ENCODE measurements at places on chromosomes 5 and 9. TPM values are rescaled to one million over a fixed set of nuclear protein-coding genes. Genes with fewer than 3 reads are reported as not detected.
A peak's percentile ranks its signal among the peaks of the same experiment; 100 is the strongest.

Gene CDH6
- polyA plus RNA-seq = 0.22 TPM

GRCh38 chr5:52771343-52772039 is 16.2 kb upstream of the ITGA1 start:
- no peaks in the 10 kb centered on the region for H3K27me3 ChIP-seq
- H3K36me3 ChIP-seq = no peaks in the 10 kb centered on the region
- no peak for DNase-seq
- H3K4me1 ChIP-seq = no peaks in the 10 kb centered on the region

GRCh38 chr9:69198521-69199220 is 24.6 kb downstream of the TJP2 start:
- H3K27me3 ChIP-seq = no peaks in the 10 kb centered on the region
- H3K4me3 ChIP-seq = no peak overlapping the region
- peaks cover 2% of the 10 kb centered on the region for H3K4me1 ChIP-seq
- no peak overlapping the region for H3K27ac ChIP-seq

DNA sequence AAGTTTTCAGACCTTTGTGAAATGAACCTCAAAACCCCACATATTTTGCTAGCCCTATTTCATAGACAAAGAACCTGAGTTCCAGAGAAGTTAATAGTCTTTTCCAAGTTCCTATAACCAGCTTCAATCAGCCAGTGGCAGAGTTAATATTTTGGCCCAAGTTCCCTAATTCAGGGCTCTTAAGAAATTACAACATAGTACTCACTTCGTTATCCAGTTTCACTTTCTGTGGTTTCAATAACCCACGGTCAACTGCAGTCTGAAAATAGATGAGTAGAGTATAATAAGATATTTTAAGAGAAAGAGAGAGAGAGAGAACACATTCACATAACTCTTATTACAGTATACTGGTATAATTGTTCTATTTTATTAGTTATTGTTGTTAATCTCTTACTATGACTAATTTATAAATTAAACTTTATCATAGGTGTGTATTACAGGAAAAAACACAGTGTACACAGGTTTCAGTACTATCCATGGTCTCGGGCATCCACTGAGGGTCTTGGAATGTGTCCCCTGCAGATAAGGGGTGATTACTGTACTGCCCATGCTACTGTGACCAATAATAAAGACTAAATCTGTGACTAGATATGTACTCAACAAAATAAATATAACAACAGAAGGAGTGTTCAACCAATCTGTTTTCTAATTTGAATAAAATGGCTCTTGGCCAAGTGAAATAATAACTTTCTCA is 9.3 kb upstream of the MYOT start:
- no peak overlapping the region for H3K27ac ChIP-seq
- H3K4me1 ChIP-seq = peaks cover 2% of the 10 kb centered on the region
- DNase-seq = peak; percentile 56
- H3K27me3 ChIP-seq = no peaks in the 10 kb centered on the region

DNA sequence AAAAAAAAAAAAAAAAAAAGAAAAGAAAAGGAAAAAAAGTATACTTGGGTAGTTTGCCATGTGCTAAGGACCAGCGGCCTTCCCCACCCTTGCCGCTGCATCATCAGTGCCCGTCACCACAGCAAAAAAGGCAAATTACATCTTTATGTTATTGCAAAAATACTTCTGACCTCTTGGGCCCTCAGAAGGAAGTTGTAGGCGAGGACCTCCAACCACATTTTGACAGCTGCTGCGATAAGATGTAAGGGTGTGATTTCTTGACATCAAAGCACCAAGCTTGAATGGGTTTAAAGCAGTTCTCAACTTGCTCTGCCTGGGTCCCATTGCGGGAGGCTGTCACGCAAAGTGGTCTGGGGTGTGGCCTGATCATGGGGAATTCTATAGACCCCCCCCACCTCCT is 39.2 kb downstream of the DMRT1 start:
- H3K27me3 ChIP-seq = peaks cover 3% of the 10 kb centered on the region
- H3K4me1 ChIP-seq = no peaks in the 10 kb centered on the region
- H3K4me3 ChIP-seq = no peak overlapping the region
- H3K36me3 ChIP-seq = no peaks in the 10 kb centered on the region
- H3K27ac ChIP-seq = no peak overlapping the region

DNA sequence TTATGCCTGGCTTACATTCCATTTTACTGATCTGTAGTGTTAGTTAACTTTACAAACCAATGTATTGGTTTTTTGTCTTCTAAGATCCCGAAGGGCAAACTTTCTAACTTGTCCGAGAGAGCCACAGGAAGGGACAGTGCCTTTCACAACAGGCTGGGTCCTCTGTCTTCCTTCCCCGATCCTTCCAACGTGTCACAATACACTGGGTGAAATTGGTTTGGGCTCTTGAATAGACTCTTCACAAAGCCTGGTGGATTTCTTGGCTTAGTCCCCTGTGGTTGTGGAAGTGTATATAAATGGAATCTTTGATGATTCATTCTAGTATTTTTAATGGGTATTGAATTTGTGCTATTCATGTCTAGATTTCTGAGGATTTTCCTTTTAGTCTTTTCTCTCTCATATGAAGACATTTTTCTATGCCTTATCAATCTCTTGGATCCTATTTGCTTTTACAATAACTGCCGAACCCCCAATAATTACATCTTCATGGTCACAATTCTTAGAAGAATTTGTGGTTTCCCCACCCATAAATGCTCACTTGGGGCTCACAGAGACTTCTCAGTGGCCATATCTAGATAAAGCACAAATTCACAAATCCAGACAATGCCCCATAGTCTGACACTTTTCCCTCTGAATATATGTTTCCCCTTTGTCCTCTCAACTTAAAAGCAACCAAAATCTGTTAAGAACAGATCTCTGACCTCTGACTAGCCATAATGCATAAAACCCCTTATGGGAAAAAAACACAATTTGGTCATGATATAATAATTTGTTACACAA is 107.7 kb downstream of the MTRR start:
- H3K27me3 ChIP-seq = no peaks in the 10 kb centered on the region
- H3K4me3 ChIP-seq = no peak overlapping the region
- no peak overlapping the region for H3K27ac ChIP-seq
- no peaks in the 10 kb centered on the region for H3K36me3 ChIP-seq

DNA sequence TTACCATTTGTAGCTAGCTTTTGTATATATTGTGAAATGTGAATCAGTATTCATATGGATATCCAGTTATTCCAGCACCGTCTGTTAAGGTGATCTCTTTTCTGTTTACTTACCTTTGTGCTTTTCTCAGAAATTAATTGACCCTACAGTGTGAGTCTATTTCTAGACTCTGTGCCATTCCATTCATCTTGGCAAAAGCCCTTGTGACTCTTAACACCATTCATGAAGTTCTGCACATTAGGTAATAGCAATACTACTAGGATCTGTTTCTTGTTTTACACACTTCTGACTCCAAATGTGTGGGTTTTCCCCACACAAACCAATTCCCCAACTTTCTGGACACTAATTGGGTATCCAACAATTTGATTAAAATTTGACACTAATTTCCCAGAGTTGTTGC is 40.4 kb downstream of the SLC12A2 start:
- H3K27ac ChIP-seq = no peak overlapping the region
- DNase-seq = no peak
- H3K4me1 ChIP-seq = no peaks in the 10 kb centered on the region
- H3K4me3 ChIP-seq = no peak overlapping the region
- no peaks in the 10 kb centered on the region for H3K27me3 ChIP-seq

- no peak for DNase-seq
- H3K27ac ChIP-seq = no peak overlapping the region
- no peaks in the 10 kb centered on the region for H3K36me3 ChIP-seq
Measured at GRCh38 chr5:56737002-56737621, 78.2 kb upstream of the MAP3K1 start.

DNA sequence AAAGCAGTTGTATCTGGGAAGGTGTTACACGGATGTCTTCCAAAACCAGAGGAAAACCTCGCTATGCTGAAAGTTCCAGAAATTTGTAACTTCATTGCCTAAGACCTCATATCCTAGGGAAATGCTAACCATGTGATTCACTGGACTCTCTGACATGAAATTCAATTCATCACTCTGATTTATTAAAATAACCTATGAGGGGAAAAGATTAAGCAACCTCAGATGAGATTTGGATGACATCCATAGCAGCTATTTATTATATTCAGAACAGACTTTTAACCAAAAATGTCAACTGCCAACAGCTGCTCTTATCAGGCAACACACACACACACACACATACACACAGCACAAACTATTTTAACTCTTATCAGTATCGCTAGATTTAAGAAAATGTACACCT is 1006.4 kb upstream of the CTNND2 start:
- H3K27me3 ChIP-seq = no peaks in the 10 kb centered on the region
- no peak for DNase-seq
- H3K27ac ChIP-seq = no peak overlapping the region
- H3K4me1 ChIP-seq = no peaks in the 10 kb centered on the region
- H3K4me3 ChIP-seq = no peak overlapping the region

Gene GRPEL2
- polyA plus RNA-seq = 3.5 TPM

Gene IL33
- polyA plus RNA-seq = 10.1 TPM

Gene PCDHGC5
- 0.18 TPM for polyA plus RNA-seq

- no peak overlapping the region for H3K27ac ChIP-seq
- no peaks in the 10 kb centered on the region for H3K4me1 ChIP-seq
- no peaks in the 10 kb centered on the region for H3K36me3 ChIP-seq
- no peak for DNase-seq
Measured at GRCh38 chr9:130687615-130688014, 6.0 kb upstream of the EXOSC2 start.

Gene FOXD1
- 0.27 TPM for polyA plus RNA-seq

Gene PCDHA13
- polyA plus RNA-seq = 0.06 TPM

GRCh38 chr9:116817762-116818161 is 130.7 kb downstream of the TRIM32 start:
- no peak overlapping the region for H3K4me3 ChIP-seq
- DNase-seq = no peak
- H3K36me3 ChIP-seq = no peaks in the 10 kb centered on the region
- no peak overlapping the region for H3K27ac ChIP-seq
- H3K4me1 ChIP-seq = no peaks in the 10 kb centered on the region

Gene HRCT1
- polyA plus RNA-seq = 17.8 TPM

Gene EQTN
- not detected for polyA plus RNA-seq

DNA sequence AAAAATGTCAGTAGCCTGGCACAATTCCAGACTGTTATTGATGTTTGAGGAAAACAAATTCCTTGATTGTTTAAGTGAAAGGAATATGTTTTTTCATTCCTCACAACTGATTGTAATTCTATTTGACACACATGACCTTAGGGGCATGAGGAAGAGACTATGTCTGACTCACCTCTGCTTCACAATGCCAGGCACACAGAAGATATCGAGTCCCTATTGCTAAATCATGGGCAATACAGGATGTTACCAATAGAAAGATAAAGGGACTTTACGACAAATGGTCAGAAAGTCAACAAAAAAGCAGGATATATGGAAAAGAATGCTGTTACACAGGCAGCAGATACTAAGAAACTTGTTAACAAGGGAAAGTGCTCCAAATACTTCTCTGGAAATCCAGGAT is 1903.5 kb downstream of the EFNA5 start:
- no peak overlapping the region for H3K27ac ChIP-seq
- H3K36me3 ChIP-seq = no peaks in the 10 kb centered on the region
- DNase-seq = no peak
- H3K27me3 ChIP-seq = no peaks in the 10 kb centered on the region

GRCh38 chr5:32760091-32760509 is 49.0 kb downstream of the NPR3 start:
- no peaks in the 10 kb centered on the region for H3K27me3 ChIP-seq
- H3K36me3 ChIP-seq = no peaks in the 10 kb centered on the region
- no peaks in the 10 kb centered on the region for H3K4me1 ChIP-seq
- no peak overlapping the region for H3K27ac ChIP-seq
- no peak for DNase-seq
- H3K4me3 ChIP-seq = no peak overlapping the region

GRCh38 chr9:136525207-136525606 is 20.6 kb downstream of the NOTCH1 start:
- peaks cover 58% of the 10 kb centered on the region for H3K36me3 ChIP-seq
- H3K27me3 ChIP-seq = no peaks in the 10 kb centered on the region
- no peak overlapping the region for H3K4me3 ChIP-seq
- H3K27ac ChIP-seq = no peak overlapping the region

- no peaks in the 10 kb centered on the region for H3K36me3 ChIP-seq
- H3K27me3 ChIP-seq = no peaks in the 10 kb centered on the region
- H3K4me1 ChIP-seq = peaks cover 2% of the 10 kb centered on the region
- H3K4me3 ChIP-seq = no peak overlapping the region
Measured at GRCh38 chr5:134026521-134027287, 21.9 kb upstream of the VDAC1 start.

DNA sequence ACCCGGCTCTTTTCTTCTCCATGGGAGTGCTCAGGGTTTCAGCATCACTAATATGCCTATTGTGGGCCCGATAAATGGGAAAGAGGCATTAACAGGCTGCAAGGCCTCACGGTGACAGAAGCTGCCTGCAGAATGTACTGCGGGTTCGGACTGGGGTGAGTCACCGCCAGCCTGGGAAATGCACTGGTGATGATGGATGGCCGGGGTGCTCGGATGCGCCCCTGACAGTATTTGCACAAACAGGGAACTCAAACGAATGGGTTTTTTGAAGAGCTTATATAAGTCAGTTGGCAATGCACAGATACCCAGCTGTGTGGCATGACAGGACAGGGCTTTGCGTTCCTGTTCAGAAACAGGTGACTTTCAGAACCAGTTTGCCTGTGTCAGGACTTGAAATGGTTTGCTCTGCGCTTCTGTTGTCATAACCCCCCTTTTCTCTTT is 42.0 kb upstream of the PITX1 start:
- H3K4me1 ChIP-seq = no peaks in the 10 kb centered on the region
- no peaks in the 10 kb centered on the region for H3K36me3 ChIP-seq
- DNase-seq = no peak
- no peak overlapping the region for H3K27ac ChIP-seq
- no peak overlapping the region for H3K4me3 ChIP-seq

- H3K4me1 ChIP-seq = no peaks in the 10 kb centered on the region
- H3K4me3 ChIP-seq = no peak overlapping the region
- DNase-seq = no peak
- no peaks in the 10 kb centered on the region for H3K36me3 ChIP-seq
Measured at GRCh38 chr5:157130925-157131324, 11.7 kb downstream of the MED7 start.

- H3K4me1 ChIP-seq = no peaks in the 10 kb centered on the region
- H3K27me3 ChIP-seq = no peaks in the 10 kb centered on the region
- no peaks in the 10 kb centered on the region for H3K36me3 ChIP-seq
- no peak overlapping the region for H3K4me3 ChIP-seq
Measured at GRCh38 chr9:91795598-91796241, 154.3 kb downstream of the ROR2 start.

GRCh38 chr5:150618588-150619281 is 21.7 kb upstream of the SYNPO start:
- no peaks in the 10 kb centered on the region for H3K27me3 ChIP-seq
- peaks cover 16% of the 10 kb centered on the region for H3K4me1 ChIP-seq
- no peak for DNase-seq
- H3K36me3 ChIP-seq = peaks cover 81% of the 10 kb centered on the region
- H3K4me3 ChIP-seq = no peak overlapping the region

DNA sequence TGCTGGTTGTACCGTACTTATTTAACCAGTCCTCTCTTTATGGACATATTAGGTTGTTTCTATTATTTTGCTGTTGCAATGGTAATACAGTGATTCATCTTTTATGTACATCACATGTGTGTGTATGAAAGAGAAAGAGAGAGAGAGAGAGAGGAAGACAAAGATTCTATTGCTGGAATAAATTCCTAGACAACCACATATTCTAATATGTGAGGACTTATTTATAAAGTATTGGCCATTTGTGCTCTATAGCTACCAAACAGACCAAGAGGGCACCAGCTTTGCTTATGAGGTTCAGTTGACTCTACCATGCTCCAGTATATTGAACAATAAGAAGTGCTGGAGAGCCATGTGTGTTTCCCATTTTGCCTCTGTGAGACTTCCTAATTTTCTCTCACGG is 513.5 kb downstream of the DMAC1 start:
- DNase-seq = no peak
- H3K27me3 ChIP-seq = no peaks in the 10 kb centered on the region
- no peak overlapping the region for H3K4me3 ChIP-seq
- no peaks in the 10 kb centered on the region for H3K4me1 ChIP-seq
- H3K27ac ChIP-seq = no peak overlapping the region
- no peaks in the 10 kb centered on the region for H3K36me3 ChIP-seq
